Activated CD8-positive, alpha-beta memory T cell treated with anti-CD3 and anti-CD28 coated beads for 24 hours (primary cell): ENCODE measurements at places on chromosomes 3 and 15.

GRCh38 chr3:147099076-147099475, 307.3 kb downstream of the ZIC4 start:
- no peak for DNase-seq

DNA sequence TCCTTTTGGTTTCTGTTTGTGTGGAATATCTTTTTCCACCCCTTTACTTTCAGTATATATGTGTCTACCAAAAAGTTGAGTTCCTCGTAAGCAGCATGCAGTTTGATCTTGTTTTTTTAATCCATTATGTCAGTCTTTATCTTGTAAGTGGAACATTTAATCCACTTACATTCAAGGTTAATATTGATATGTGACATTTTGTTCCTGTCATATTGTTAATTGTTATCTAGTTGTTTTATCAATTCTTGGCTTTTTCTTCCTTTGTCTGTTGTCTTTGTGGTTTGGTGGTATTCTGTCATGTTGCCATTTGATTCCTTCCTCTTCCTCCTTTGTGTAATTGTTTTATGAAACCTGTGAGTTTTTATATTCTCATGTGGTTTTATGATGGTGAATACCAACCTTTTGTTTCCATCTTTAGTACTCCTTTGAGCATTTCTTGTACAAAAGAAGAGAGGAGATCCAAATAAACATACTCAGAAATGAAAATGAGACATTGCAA, 43.4 kb upstream of the XCR1 start:
- DNase-seq: no peak

GRCh38 chr15:76217029-76217881, 94.0 kb downstream of the ETFA start:
- no peak for DNase-seq

DNA sequence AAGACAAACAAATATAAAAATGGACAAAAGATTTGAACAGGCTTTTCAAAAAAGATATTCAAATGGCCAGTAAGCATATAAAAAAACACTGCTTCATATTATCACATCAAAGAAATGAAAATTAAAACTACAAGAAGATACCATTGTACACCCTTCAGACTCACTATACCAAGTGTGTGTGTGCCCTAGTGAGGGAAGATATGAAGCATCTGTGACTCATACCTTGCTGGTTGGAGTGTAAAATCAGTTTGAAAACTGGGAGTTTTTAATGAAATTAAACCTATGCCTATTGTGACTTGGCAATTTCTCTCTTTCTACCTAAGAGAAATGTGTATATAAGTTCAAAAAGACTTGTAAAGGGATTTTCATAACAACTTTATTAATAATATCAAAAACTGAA, 23.5 kb upstream of the SLC15A2 start:
- no peak for DNase-seq

GRCh38 chr15:38254051-38254883, 1.6 kb downstream of the SPRED1 start:
- no peak for DNase-seq

DNA sequence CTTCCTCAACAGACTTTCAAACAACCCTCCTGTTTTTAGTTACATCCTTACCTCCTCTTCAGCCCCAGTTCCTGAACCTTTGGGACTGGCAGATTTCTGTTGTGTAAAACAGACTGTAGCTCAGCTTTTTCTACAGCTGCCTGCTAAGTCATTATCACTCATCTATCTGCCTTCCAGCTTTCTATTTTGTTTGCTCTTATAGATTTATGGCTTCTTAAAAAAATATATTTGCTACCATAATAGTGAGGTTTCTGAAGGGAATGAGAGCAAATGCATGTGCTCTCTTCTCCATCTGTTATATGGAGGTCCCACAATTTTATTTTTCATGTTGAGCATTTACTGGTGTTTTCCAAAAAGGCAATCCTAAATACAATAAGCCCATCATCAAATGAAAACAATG, 18.2 kb upstream of the GJD2 start:
- no peak for DNase-seq

- peak; percentile 84 for DNase-seq
These were observed 108.9 kb downstream of the FBLN2 start for GRCh38 chr3:13657660-13658435.

DNA sequence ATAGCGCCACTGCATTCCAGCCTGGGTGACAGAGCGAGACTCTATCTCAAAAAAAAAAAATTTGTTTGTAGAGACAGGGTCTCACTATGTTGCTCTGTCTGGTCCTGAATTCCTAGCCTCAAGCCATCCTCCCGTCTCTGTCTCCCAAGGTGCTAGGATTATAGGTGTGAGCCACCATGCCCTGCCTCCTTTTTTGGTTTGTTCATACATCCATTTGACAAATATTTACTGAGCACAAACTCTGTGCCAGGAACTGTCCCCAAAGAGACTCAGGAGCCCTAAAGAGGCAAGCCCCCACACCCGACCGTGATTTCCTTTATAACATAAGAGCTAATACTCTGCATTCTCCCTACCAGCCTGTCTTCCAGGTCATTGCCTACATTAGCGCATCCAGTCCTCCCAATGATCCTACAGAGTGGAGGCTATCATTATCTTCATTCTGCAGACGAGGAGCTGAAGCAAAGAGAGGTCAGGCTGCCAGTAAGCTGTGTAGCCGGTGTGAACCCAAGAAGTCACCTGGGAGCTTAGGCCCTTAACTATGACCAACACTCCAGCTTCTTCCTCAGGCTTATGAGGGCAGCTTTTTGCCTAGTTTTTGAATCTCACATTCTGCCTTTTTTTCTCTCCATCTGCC, 6.3 kb upstream of the PXK start:
- no peak for DNase-seq

GRCh38 chr15:81851325-81851724, 194.5 kb downstream of the MEX3B start:
- no peak for DNase-seq

GRCh38 chr3:134613006-134613520, 37.8 kb downstream of the KY start:
- DNase-seq: no peak

- DNase-seq: no peak
These were observed 55.4 kb downstream of the OCA2 start for GRCh38 chr15:28043691-28044091.

GRCh38 chr3:18825665-18826064, 322.6 kb upstream of the KCNH8 start:
- DNase-seq: no peak

GRCh38 chr15:66803182-66803729, 101.2 kb downstream of the SMAD6 start:
- DNase-seq: no peak
